GM12891 (cell line): ENCODE measurements at places on chromosomes 1 and 21.
A peak's percentile ranks its signal among the peaks of the same experiment; 100 is the strongest.

GRCh38 chr1:84748364-84748763 is 58.1 kb upstream of the SSX2IP start:
- DNase-seq = no peak

- DNase-seq = no peak
Observed at GRCh38 chr1:167136191-167136614, 42.3 kb downstream of the STYXL2 start.

- peak; percentile 89 for DNase-seq
Observed at GRCh38 chr1:222618001-222618879, at the start of gene MIA3. MIA3 (plus strand) TSS chr1:222618097; CDS start chr1:222618111, 14 bp downstream.

GRCh38 chr1:1432951-1433803 is 2.3 kb upstream of the VWA1 start:
- DNase-seq = peak; percentile 39

DNA sequence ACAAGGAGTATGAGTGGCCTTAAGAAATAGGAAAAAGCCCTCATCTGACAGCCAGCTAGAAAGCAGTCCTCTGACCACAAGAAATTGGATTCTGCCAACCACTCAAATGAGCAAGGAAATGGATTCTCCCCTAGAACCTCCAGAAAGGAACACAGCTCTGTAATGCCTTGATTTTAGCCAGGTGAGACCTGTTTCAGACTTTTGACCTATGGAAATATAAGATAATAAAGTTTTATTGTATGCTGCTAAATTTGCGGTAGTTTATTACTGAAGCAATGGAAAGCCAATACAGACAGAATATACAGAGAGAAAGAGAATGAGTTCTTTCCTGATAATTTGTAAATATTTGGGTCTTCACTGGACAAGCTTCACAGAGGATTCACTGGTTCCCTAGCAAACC is 28.8 kb upstream of the SELE start:
- DNase-seq = no peak

DNA sequence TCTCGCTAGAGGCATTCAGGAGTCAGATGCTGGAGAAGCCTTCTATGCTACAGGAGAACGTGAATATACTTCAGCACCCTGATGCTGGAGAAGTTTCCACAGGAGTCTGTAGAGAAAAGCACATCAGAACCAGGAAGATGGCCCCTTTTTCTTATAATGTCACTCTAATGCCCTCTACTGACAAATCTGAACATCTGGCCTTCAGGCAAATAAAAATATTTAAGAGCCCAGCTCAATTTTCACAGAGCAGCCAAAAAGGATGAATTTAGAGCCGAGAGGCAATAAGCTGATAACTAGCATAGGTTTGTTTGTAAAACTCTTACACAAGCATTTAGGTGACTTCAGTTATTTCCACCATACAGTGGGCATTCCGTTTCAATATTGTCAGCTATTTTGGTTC is 3.8 kb upstream of the RRP15 start:
- no peak for DNase-seq

- no peak for DNase-seq
Observed at GRCh38 chr1:26537951-26538352, 8.4 kb downstream of the RPS6KA1 start.

- DNase-seq = no peak
Observed at GRCh38 chr1:64942675-64943074, 23.7 kb downstream of the JAK1 start.

- no peak for DNase-seq
Observed at GRCh38 chr1:41236781-41237180, 5.3 kb downstream of the SCMH1 start.

DNA sequence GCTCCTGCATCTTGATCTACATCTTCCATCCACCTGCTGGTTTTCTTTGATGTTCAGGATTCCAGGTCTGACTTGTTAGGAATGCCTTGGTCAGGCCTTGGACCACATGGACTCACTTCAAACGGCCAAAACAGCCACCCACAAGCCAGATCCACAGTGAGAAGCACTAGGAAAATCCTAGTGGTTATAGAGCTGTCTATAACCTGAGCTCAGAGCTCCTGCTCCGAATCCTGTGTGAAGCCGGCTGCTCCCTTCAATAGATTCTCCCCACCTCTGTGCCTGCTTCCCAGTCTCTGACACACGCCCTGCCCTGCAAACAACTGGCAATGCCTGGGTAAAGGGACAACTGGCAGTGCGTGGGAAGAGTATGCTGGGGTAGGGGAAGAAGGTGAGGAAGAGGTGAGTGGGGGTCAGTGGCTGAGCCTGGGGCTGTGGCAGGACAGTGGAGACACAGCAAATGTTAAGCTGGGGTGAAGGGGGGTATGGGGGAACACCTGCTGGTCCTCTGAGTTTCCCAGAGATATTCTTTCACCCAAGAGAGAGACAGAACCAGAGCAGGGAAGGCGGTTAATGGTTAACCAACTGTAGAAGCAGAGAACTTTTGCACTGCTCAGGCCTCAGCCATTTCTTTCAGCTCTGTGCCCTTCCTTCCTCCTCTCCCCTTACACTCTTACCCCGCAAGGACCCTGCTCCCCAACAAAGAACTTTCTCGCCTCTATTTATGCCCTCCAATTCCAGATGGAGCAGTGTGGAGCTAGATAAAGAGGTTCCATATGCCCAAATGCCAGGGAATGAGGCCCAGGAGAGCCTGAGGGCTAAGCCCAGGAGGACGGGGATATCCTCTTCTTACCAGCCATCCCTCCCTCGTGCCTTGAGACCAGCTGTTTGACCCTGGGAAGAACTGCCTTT is 4.5 kb downstream of the PLXNA2 start:
- no peak for DNase-seq

DNA sequence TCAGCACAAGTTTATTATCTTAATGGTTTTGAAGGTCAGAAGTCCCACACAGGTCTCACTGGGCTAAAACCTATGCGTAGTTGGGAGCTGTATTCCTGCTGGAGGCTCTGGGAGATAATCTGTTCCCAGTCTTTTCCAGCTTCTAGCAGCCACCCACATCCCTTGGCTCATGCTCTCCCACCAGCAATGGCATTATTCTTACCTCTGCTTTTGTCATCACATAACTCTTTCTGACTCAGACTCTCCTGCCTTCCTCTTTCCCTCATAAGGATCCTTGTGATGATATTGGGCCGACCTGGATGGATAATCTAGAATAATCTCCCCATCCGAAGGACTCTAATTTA is 122.2 kb upstream of the PRDX6 start:
- no peak for DNase-seq

DNA sequence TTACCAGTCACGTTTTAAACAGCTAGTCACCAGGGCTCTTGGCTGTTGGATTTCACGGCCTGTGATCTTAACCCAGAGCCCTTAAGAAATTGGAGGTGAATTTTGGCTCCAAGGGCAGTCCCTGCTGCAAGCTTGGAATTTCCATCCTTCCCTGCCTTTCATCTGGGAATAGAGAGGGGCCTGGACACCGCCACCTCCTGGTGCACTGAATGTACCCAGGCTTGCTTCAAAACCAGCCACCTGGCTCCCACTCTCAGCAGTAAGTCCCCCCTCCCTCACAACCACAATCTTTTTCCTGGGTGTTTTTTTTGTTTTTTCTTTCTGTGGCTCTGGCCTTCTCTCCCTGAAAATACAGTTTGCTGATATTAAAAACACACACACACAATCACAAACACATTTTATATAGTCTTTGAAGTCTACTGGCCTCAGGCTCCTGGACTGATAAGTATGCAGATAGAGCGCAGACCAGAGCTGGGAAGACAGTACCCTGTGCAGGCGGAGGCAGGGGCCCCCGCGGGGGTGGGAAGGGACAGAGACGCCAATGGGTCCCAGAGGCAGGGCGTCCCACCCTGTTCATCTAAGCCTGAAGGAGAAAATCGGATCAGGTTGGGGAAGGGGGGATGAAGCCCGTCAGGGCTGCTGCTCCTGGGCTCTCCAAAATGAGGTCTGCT is 65.8 kb upstream of the IGSF21 start:
- no peak for DNase-seq

GRCh38 chr1:62433861-62434617 is 2.8 kb upstream of the USP1 start:
- DNase-seq = no peak

DNA sequence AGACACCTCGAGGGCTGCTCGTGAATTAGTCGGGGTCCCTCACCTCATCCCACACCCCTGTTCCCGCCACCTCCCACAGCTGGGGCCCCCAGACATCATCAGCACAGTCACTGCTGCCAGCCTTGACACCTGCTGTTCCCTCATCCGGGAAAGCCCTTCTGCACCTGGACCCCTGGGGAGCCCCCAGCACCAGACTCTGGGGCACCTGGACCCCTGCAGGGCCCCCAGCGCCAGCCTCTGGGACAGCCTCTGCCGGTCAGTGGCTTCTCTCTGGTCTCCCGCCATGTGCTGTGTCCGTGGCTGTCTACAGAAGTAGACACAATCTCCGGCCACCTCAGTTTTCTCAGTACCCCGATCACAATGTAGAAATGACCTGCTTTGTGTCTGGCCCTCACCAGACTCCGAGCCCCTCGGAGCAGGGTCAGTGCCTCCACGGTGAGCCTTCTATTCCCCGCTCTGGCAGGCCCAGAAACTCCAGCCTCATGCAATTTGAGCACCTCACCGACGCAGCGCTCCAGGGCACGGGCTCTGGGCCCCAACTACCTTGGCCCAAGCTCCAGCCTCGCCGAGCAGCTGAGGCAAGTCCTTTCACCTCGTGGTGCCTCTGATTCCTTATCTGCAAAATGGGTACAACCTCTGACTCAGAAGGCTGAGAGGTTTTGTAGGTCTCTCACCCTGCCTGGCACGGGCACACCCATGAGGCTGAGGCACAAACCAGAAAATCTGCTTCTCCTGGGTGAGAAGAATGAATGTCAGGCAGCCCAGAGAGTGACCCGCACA is 84.7 kb downstream of the RIPK4 start:
- no peak for DNase-seq

GRCh38 chr1:99217599-99217998 is 46.7 kb upstream of the PLPPR4 start:
- DNase-seq = no peak

GRCh38 chr1:118564961-118565703 is 380.1 kb upstream of the SPAG17 start:
- no peak for DNase-seq

DNA sequence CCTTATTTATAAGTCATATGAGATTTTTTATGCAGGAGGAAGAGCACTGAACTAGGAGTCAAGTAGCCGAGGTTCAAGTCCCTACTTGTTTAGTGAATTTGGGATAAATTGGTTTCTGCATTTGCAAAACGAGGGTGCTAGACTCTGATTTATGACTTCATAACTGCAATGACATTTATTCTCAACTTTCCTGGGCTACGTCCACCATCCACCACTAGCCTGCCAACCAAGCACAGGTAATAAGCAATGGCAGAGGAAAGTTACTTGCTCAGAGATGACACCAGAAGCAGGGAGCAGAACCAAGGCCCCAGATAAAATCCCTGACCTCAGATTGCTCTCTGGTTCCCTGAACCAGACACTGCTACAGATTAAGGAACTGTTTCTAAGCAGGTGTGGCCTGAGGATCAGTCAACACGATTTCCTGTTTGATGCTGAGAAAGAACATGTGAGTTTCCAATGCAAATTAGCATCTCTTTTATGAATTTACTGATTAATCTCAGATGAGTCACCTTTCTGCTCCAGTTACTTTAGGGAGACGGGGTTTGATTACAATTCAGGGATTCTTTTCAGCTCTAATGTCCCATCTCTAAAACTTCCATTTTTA is 52.7 kb downstream of the PLPP3 start:
- no peak for DNase-seq

GRCh38 chr1:98969798-98970490 is 34.7 kb downstream of the PLPPR5 start:
- DNase-seq = no peak

- DNase-seq = no peak
Observed at GRCh38 chr1:230308039-230308438, 118.1 kb downstream of the PGBD5 start.
